ENCODE measurements at places on chromosomes 3 and 15.

DNA sequence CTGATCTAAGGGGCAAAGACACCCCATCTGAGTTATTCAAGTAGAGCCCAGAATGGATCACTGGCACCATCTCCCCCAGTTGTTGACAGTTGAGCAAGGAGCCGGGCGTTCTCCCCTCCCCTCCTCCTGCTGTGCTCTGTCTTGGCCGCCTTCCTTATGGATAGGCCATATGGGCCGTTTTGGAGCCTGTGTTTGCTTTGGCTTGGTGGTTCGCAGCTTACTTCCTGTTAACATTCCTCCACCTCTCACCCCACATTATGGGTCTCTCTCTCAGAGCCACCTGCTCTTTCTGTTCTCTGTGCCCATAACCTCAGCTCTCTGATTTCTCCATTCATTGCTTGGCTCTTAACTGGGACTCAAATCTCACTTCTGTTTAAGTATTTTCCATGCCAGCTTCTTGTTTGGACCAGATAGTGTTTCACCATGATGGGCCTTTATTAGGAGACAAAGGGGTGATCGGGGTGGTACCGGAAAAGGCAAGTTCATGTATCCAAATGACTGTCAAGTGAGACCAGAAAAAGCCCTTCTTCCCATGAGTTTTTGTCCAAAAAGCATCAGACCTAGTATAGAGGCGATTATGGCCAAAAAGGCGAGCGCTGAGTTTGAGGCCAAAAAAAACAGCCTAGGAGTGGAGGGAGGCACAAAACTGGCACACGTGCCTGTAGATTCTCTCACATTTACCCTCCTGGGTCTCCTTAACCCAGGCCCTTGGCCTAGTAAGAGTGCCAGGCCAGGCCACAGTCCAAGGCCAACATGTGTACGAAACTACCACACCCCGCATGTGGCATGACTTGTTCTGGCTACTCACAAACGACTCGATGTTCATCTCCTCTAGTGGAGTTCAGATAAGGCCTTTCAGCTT is 62.6 kb downstream of the DUT start:
- DNase-seq = no peak

GRCh38 chr3:10744098-10744465 is 71.9 kb upstream of the SLC6A11 start:
- no peak for DNase-seq

DNA sequence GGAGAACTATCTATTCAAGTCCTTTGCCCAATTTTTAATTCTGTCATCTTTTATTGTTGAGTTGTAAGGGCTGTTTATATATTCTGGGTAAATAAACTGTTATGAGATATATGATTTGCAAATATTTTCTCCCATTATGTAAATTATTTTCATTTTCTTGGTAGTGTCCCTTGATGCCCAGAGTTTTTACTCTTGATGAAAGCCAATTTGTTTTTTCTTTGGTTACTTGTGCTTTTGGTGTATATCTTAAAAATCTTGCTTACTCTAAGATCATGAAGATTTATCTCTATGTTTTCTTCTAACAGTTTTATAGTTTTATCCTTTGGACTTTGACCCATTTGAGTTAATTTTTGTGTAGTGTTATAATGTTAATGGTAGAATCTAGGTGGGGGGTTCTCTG is 44.5 kb downstream of the TIMP4 start:
- no peak for DNase-seq

DNA sequence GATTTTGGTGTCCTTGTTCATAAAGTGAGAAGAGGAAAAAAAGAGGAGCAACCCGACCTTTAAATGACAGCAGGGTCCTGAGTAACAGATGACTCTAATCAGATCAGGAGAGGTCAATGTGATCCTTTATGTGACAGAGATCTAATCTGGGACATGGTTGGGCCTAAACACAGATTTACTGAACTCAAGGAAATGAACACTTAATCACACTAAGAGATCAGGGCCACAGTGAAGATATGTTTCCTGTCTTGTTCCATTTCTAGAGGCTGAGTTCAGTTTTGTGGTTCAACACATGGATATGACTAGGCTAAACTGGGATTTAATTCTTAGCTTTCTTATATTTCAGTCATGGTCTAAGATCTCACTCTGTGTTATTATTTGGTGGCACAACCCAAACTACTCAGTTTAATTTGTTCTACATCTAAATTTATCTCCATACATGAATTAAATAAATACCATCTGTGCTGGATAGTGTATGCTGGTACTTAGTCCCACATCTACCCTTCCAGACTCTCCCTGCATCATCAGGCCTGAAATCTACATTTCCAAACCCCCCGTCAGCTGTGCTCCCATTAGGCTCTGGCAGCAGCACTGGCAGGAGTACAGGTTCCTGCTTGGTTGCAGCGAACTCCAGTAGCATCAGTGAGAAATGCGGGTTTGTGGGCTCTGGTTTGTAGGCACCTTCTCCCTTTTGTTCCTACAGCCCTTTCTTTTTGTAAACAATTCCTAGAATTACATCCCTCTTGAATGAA is 22.6 kb downstream of the SFMBT1 start:
- no peak for DNase-seq

DNA sequence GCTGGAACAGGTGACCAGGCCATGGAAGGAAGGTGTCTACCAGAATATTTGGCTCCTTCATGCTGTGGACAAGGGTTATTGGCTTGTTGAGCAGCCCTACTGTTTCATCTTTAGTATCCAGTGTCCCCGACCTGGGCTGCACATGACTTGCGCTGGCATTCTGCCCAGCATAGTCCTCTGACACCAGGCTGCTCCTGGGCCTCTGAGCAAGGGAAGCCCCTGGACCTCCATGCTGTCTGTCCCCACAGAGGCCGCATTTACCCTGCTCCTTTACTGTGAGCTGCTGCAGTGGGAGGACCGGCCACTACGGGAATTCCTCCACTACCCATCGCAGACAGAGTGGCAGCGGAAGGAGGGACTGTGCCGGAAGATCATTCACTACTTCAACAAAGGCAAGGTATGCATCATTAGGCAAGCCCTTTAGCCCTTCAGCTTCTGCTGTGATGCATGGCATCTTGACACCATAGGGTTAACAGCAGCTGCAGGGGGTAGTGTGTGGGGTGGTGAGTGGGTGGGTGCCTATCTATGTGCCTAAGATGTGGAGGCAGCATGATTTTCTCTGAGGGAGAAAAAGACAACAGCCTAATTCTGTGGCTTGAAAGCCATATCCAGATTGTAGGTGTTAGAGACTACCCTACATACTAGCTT is 44.0 kb upstream of the MANF start:
- DNase-seq = no peak

DNA sequence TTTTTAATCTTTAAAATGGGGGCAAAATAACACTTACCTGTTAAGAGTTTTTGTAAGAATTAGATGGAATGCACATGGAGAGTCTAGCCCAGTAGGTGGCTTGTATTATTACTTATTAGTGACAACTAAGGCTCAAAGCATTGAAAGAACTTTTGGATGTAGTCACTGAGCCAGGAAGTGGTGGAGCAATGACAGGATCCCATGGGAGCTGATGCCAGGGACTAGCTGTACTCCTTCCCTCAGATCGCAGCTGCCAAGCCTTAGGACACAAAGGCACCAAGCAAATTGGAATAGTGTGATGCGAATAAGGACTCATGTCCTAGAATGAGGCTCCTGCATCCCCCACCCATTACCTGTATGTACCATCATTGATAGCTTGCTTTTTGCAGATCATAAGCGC is 370.4 kb upstream of the RGMA start:
- no peak for DNase-seq

DNA sequence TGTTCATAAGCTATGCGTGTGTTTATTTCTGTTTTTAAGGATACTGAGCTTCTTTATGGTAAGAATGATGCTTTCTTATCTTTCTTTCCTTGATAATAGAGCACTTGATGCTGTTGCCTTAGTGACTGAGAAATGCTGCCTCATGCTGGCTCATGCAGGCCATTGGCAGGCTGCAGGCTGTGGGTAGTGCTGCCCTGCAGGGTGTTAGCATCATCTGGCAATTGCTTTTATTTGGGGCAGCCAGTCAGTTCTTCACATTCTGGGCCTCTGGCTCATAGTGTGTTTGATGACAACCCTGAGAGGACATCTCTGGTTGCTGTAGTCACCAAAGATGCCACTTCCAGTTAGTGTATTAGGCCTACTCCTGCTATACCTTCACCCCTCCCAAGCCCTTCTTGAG is 66.2 kb upstream of the ONECUT1 start:
- no peak for DNase-seq
